ENCODE measurements at places on chromosomes 7 and 10.

GRCh38 chr10:71747551-71748523 is 25.5 kb downstream of the VSIR start:
- no peak for DNase-seq

GRCh38 chr10:24792638-24793037 is 69.0 kb upstream of the ARHGAP21 start:
- DNase-seq = no peak

DNA sequence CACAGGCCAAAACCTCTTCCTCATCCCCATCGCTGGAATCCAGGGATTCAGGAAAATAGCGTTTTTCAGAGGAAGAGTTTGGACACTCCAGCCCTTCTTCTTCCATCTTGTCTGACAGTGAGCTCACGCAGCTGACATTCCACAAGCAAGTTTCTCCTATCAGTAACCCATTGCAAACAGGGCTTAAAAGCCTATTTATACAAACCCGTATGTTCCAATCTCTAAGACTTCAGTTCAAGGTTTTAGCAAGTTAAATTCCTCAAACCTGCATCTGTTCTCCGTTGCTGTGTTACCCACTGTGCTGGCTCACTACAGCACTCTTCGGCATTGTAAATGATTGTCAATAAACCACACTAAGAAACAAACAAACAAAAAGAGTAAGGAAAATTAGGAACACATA is 373 bp downstream of the DHX32 start:
- no peak for DNase-seq

GRCh38 chr10:127944256-127944655 is 37.4 kb downstream of the PTPRE start:
- no peak for DNase-seq

- no peak for DNase-seq
These were observed 32.8 kb upstream of the CFAP46 start for GRCh38 chr10:132974886-132975830.

GRCh38 chr10:124660404-124661125 is 83.6 kb downstream of the FAM53B start:
- DNase-seq = no peak

DNA sequence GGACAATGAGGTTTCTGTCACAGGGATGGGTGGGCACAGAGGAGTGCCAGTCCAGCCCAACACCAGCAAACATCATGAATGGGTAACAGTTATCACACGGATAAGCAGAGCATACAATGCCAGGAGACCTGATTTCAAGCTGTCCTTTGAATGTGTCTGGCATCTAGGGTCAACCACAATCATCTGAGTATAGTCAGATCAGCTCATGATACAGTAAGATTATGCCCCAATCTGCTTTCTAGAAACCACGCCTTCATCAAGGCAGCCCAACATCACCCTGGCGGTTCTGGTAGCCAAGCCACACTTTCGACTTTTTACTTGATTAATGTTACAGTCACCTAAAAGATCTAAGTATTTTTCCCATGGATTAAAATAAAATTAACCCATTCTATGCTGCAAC is 10.5 kb downstream of the FAM171A1 start:
- DNase-seq = no peak

DNA sequence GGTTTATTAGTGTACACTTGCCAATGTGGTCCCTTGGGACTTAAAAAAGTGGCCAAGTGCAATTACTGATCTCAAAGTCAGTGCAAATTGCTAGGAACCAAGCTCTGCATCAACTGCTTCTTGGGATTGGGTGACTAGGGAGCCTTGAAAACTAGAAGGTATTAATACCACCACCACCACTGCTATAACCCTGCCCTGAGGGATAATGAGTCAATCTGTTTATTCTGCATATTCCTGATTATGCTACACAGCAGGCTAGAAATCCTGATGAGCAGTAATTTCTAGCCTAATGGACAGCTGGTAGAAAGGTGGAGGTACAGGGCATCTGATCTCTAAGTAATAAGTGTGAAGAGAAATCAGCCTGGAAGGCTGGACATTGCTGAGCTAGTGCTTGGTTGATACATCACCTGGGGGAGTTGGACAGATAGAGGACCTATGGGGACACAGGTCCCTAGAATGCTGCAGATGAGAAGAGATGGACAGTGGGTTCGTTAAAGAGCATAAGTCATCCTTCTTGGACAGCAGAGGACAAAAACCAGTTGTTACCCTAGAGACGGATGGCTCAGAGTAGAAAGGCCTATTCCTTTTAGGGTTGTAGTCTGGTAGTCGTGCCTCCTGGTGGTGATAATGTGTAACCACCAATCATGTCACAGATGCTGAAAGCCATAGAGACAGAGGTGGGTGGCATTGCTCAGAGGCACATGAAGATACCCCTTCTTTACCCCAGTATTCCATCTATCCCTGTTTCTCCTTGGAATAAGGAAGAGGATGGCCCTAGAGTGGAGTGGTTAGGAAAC is 554.8 kb downstream of the SORCS1 start:
- no peak for DNase-seq

GRCh38 chr7:16616542-16616941 is 29.0 kb downstream of the ANKMY2 start:
- DNase-seq = no peak

- DNase-seq = no peak
These were observed 64.0 kb downstream of the RASGEF1A start for GRCh38 chr10:43202657-43203447.

DNA sequence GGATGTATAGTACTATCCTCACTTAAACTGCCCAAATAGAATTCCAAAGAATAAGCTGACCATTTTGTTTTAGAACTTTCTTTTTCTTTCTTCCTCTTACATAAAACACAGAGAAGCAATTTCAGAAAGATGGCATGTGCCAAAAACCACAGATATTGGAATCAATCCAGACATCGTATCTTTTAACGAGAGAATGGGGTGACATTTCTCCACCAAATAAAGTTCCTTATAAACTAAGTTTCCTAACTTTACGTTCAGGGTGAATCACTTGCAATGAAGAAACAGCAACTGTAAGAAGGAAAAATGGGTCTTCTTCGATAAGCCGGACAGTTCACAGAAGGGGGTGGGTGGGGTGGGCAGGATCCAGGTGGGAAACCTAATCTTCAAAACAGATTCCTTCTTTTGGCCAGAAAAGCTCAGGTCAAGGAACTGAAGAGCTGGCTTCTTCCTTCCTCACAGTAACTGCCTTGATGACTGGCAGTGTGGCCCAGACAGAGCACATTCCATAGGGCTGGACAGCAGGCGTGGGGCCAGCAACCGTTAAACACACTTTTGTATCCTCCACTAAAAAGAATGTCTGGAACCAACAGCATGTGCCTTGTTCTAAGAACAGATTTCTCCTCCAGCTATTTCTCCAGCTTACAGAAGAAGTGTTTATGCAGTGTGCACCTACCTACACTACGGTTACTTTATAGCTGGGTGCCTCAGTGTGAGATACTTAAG is 31.5 kb downstream of the CREB3L2 start:
- no peak for DNase-seq

- no peak for DNase-seq
These were observed 74.3 kb upstream of the SHH start for GRCh38 chr7:155886391-155887173.

DNA sequence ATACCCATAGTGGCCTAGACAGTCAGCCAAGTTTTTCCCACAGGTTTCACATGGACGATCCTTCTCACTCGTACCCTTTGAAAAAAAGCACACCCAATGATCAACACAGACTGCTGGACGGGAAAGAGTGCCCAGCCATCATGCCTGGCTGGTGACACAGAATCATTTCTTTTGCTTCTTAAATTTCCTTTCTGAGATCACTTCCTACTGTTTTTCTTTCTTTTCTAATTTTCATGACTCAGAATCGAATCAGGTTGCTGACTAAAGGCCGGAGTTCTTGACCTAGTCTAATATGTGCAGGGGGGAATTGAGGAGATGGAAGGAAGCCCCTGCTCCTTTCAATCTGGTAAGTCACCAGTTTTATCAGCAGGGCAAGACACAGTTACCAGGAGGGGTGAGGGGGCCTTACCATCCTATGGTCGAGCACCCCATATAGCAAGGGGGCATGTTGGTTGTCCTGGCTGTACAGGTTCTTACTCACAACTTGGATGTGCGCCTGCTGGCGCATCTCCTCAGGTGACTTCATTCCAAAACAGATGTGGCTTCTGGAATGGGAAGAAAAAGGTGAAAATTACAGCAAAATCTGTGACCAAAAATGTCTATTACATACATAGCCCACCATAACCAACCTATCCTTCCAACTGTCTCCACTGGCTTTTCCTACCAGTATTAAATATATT is 3.5 kb downstream of the POLR3A start:
- DNase-seq = no peak

GRCh38 chr10:52747694-52748093 is 24.9 kb downstream of the MBL2 start:
- no peak for DNase-seq

Measured in AG09319 (cell line).